ENCODE measurements at places on chromosomes 3 and 15. TPM values are rescaled to one million over a fixed set of nuclear protein-coding genes. Genes with fewer than 3 reads are reported as not detected.

GRCh38 chr15:90187257-90187868, 13.8 kb upstream of the SEMA4B start:
- DNase-seq: no peak

CD80 gene
- polyA plus RNA-seq: 0.58 TPM

GRCh38 chr3:102410616-102411015, 24.2 kb upstream of the ZPLD1 start:
- DNase-seq: no peak

ZPLD1 gene
- polyA plus RNA-seq: not detected

TEX55 gene
- polyA plus RNA-seq: not detected

- no peak for DNase-seq
Observed at GRCh38 chr3:155197786-155198185, 95.7 kb downstream of the STRIT1 start.

DNA sequence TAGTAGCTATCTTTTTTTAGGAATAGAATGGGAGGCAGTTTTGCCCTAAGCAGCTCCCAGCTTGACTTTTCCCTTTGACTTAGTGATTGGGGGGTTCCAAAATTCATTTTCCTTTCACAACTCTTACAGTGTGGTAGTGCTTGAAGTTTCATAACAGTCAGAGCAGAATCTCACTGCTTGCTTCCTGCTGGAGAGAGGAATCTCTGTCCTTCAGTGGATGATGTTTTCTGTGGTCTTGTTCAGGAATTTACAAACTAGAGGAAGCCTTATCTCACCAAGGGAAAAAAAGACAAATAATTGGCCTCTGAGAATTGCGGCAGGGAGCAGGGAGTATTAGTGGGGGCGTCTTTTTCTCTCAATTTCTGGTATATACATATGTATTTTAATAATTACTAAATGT, 326.6 kb upstream of the C2CD4B start:
- no peak for DNase-seq

DNA sequence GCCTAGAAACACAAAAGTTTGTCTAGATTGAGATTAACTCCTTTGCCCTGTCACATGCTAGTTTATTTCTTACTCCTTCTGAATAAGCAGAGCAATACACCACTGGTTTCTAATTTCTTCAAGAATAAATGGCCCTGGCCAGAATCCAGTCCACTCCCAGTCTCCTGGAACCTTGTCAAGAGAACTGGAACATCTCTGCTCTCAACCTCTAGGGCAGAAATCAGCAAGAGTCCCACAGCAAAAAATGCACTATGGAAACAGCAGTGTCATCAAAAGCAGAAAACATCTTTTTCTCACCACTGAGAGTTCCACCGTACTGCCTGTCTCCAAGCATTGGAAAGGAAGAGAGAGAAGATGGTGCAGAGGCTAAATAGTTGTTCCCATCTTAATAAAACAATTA, 35.9 kb upstream of the PPP2R3A start:
- DNase-seq: peak; percentile 83

- no peak for DNase-seq
Observed at GRCh38 chr3:99902091-99902490, 84.4 kb downstream of the CMSS1 start.

DNA sequence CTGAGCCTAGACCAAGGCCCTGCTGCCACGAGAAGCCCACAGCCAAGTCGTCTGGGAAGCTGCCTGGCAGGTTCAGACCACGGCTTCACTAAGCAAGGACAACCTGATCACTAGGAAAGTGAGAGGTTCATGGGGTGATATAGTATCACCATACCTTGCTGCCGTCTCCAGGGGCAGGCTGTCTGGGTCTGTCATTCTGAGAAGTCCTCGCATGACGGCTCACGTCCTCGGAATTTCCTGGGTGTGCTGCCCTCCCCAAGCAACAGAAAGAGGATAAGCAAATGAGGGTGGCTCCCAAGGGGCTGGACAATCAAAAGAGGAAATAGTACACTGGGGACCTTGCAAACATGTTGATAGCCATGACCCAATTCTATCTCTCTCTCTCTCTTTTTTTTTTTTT, 207.4 kb upstream of the IGF1R start:
- no peak for DNase-seq

GRCh38 chr15:78242128-78242527, 7.8 kb upstream of the ACSBG1 start:
- DNase-seq: no peak

DNA sequence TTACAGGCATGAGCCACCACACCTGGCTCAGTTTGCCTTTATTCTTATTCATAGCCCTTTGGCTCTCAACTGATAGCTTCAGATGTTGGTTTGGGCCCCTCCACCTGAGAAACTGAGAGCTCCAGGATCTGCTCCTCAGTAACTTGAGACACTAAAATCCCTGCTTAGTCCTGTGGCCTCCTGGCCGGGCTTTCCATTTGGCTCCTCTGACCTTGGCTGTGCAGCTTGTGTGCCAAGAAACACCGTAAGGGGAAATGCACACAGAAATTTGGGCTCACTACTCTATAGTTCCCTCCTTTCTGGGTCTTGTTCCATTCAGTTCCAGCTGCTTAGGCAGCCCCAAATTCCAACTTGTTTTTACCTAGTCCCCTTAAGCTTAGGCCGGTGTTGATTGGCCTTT, 24.9 kb downstream of the NIPA2 start:
- DNase-seq: no peak

- DNase-seq: no peak
Observed at GRCh38 chr15:83352119-83352518, 67.7 kb upstream of the BNC1 start.

CCR9 gene
- not detected for polyA plus RNA-seq

DNA sequence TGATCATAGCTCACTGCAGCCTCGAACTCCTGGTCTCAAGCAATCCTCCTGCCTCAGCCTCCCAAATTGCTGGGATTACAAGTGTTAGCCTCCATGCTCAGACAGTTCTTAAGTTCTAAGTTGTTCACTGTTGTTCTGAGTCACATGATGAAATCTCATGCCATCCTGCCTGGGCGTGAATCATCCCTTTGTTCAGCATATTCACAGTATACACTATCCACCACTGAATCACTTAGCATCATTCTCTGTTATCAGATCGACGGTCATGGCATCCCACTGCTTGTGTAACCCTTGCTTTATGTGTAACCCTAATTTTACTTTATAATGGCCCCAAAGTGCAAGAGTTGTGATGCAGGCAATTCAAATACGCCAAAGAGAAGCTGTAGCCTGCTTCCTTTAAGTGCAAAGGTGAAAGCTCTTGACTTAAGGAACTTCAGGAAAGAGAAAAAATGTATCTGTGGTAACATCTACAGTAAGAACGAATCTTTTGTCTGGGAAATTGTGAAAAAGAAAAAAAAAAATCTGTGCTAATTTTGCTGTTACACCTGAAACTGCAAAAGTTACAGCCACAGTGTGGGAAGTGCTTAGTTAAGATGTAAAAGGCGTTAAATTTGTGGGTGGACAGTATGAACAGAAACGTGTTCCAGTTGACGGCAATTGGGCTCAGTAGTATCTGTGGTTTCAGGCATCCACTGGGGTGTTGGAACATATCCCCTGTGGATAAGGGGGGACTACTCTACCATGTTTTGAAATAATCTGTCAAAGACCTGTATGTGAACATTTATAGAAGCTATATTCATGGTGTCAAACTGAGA, 80.6 kb downstream of the PCOLCE2 start:
- DNase-seq: no peak

KBTBD13 gene
- polyA plus RNA-seq: 1.8 TPM

GRCh38 chr3:53780171-53780570, 66.0 kb downstream of the CHDH start:
- no peak for DNase-seq

SENP8 gene
- 4.8 TPM for polyA plus RNA-seq

- DNase-seq: no peak
Observed at GRCh38 chr3:123801474-123801873, 82.7 kb downstream of the MYLK start.

DNA sequence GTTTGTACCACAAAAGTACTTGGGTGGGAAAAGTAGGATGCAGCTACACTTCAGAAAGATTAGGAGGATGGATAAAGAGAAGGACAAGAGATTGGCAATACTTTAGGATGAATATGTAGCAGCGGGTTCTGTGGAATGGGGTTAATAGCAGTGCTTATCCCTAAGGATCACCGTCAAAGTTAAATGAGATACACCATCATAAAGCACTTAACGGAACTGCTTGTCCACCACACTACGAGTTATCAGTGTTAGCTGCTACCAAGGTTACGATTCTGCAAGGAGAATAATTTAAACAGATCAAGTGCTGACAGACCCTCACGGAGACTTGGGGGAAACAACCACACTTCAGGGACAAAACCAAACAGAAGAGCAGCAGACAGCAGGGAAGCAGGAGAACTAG, 963 bp downstream of the SHQ1 start:
- no peak for DNase-seq

DNA sequence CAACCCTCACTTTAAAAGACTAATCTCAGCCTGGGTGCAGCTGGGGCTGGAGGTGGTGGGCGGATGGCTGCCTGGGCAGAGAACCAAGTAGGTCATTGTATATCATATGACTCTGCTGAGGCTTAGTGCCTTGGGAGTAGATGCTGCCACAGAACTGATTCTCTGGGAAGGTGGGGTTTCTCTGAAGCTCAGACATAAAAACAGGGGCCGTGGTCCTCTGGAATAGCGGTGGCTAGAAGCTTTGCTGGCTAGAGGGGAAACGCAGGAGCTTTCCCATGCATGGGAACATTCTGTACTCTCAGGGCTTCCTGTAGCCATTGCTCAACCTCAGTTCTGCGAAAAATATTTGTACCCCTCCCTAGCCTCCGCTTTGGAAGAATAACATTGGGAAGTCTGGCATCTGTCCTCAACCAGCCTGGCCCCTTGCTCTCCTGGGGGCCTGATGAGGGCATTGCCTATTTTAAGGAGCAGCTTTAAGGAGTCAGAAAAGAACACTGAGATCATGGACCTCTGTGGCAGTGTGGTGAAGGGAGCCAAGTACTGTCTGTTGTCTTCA, 14.7 kb downstream of the TIMP4 start:
- DNase-seq: peak; percentile 62

DNA sequence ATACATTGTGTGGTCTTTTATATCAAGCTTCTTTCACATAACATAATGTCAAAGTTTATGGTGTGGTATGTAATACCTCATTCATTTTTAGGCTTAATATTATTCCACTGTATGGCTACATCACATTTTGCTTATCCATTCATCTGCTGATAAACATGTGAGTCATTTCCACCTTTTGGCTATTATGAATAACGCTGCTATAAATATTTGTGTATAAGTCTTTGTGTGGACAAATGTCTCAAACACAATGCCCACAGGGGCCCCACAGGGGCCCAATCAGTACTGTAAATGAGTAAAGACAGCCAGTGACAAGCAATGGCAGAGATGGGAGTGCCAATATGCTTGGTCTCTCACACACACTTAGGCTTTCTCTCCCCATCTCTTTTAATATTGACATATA, 54.2 kb downstream of the PIK3R4 start:
- DNase-seq: no peak

GRCh38 chr3:179768080-179768479, 115.2 kb downstream of the USP13 start:
- DNase-seq: peak; percentile 33

- no peak for DNase-seq
Observed at GRCh38 chr3:141656771-141657170, 81.3 kb upstream of the RNF7 start.

GOLGA8Q gene
- 0.91 TPM for polyA plus RNA-seq

GRIP2 gene
- 22.2 TPM for polyA plus RNA-seq

- DNase-seq: no peak
Observed at GRCh38 chr15:88331291-88331690, 74.8 kb upstream of the NTRK3 start.

DALRD3 gene
- 28.5 TPM for polyA plus RNA-seq

- DNase-seq: no peak
Observed at GRCh38 chr15:70478251-70478990, 284.9 kb downstream of the UACA start.

GCNT3 gene
- 0.05 TPM for polyA plus RNA-seq

DNA sequence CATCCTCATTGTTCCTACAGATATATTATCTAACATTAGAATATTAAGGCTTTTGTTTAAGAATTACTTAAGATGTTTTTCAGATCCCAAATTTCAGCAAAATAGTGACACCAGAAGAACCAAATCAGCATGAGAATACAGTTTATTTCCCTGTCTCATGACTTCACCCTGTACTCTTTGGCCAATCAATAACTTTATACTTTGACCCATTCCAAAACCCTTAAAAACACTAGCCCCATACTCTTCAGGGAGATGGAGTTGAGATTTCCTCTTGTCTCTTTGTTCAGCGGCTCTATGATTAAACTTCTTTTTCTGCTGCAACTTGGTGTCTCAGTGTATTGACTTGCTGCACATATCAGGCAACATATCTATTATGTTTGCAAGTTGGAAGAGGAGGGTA, 207.7 kb downstream of the ZBBX start:
- DNase-seq: no peak

DNA sequence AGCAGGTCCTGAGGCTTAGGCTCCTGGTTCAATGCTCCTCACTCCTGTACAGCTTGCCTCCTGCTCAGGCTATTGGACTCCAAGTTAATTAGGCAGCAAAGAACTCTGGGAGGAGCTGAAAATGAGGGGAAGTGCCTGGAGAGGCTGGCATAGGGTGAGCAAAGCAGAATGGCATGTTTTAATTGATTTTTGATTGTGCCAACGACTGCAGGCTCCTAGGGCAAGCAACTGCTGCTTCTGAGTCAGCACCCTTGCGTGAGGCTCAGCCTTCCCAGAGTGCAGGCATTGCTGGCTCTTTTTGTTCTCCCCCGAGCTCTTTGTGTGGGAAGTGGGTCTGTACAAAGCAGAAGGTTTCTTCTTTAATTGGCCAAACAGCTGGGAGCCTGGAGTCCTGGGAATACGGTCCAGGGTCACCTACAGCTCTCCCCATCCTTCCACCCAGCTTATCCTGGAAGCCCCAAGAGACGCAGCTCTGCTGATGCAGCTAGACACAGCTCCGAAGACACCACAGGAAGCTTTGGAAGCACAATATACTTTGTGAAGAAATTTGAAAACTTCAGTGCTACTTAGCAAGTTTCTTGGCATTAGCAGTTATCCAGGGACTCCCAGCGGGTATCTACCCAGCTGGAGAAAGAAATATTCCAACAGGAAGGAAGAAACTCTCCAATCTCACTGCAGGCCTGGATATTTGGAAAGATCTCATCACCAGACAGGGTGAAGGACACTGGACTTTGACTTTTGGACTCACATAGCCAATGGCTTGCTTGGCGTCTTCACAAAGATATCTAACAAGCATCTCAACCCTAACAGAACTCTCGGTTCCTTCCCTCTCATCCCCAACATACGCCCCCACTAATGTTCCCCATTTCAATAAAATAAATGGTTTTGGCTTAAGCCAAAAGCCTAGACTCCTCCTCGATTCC, 76.8 kb downstream of the BDH1 start:
- no peak for DNase-seq

CCRL2 gene
- polyA plus RNA-seq: 0.75 TPM

GRCh38 chr15:99631255-99631654, 65.5 kb downstream of the MEF2A start:
- no peak for DNase-seq

FGF12 gene
- polyA plus RNA-seq: 3.7 TPM

Data from muscle of back (tissue), 13 donors.